C1 segment of cervical spinal cord (tissue), 14 donors: ENCODE measurements at places on chromosomes 1 and 21.

DNA sequence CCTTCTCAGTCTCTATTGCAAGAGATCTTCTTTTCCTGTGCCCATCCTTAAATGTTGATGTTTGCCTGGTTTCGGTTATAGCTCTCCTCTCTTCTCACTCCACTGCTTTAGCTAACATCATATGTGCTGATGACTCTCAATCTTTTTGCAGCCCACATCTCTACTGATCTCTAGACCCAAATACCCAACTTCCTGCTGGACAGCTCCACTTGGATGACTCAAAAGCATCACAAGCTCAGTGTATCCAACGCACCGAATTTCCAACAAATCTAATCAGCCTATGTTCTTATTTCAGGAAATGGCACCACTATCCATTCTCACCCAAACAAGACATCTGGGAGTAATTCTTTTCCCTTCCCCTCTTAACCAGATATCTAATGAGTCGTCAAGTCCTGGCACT is 79.1 kb upstream of the ARTN start:
- DNase-seq, result no peak

DNA sequence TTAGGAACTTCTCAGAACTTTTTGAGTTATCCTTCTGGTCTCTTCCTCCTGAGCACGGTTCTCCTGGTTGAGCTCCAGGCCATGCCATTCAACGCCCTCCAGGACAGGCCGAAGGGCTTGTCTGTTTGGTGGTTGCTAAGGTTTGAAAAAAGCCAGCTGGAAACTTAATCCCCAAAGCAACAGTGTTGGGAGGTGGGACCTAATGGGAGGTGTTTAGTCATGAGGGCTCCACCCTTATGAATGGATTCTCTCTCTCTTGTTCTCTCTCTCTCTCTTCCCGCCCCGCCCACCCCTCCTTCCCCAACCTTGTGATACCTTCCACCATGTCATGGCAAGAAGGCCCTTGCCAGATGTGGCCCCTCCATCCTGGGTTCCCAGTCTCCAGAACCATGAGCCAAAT is 829 bp downstream of the KCNE1 start:
- no peak for DNase-seq

- DNase-seq, result no peak
These were observed 73.3 kb upstream of the SLC44A3 start for GRCh38 chr1:94746635-94747525.

DNA sequence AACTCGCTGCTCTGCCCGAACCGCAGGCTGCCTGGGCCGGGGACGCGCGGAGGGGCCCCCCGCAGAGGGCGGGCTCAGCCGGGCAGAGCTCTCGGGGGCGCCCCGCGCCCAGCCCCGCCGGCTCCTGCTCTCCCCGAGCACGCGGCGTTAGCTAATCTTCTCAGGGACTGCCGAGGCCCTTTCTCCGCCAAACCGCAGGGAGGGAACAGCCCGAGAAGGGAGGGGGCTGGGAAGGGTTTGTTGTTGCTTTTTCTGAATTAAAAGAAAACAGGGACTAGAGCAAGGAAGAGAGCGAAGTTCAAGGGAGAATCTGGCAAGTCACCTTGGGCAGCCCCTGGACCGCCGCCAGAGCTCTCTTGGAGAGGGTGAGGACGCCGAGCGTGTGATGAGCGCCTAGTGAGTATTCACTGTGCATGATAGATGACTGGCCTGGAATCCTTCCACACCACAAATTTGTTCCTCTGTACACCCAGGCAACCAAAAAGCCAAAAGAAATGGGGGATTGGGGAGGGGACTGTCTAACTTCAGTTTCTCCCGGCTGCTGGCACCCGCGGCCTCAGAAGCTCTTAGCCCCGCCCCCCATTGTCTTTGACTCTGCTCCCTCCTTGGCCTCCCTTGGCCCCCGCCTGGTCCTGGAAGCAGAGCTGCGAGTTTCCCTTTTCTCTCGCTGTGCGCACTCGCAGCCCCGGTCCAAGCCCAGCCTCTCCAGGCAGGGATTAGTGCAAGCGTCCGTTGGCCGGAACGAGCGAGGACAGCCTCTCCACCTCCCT is 19.7 kb upstream of the LMX1A start:
- no peak for DNase-seq

DNA sequence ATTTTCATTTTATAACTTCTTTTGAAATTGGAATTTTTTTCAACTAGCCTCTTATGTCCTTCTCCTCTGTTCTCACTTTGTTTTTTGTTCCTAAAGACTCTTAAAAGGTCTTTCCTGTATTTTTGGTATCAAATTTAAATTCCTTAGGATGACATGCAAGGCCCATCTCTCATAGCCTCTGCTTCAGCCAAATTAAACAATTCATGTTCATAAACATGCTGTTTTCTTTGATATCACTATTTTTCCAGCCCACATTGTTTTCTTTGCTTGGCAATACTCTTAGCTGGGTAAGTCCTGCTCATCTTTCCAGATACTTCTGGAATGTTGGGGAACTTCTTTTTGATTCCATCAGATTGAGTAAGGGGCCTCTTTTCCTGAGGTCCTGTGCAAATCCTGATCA is 55.8 kb upstream of the GPR88 start:
- no peak for DNase-seq
